ENCODE measurements at places on chromosomes 5 and 9. TPM values are rescaled to one million over a fixed set of nuclear protein-coding genes. Genes with fewer than 3 reads are reported as not detected.

DNA sequence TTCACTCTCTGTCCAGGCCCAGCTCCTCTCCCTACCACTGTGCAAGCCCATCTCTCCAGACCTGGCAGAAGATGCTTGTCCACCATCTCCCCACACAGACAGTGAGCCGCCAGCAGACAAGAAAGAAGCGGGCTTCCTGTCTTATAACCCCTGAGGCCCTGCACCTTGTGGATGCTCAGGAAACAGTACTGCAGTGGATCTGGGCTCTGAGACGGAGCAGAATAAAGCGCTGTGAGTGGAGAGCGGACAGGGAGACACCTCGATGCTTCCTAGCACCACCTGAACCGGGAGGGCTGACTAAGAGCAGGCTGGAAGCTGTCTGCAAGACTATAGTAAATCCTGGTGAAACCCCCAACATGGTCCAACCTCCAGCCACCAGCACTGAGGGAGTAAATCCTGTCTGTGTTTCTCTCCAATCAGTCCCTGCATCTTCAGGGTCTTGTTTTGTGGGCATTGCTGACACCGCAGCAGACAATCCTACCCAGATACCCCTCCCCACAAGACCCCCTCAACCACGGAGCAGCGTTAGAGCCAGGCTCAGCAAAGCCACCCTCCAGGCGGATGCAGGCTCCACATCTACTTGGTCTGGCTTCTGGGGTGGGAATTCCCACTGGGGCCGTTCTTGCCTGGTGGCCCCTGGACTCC, 18.7 kb downstream of the ORM2 start:
- no peak for DNase-seq
- no peak overlapping the region for H3K4me3 ChIP-seq
- H3K36me3 ChIP-seq = peaks cover 16% of the 10 kb centered on the region
- H3K27me3 ChIP-seq = no peaks in the 10 kb centered on the region

DNA sequence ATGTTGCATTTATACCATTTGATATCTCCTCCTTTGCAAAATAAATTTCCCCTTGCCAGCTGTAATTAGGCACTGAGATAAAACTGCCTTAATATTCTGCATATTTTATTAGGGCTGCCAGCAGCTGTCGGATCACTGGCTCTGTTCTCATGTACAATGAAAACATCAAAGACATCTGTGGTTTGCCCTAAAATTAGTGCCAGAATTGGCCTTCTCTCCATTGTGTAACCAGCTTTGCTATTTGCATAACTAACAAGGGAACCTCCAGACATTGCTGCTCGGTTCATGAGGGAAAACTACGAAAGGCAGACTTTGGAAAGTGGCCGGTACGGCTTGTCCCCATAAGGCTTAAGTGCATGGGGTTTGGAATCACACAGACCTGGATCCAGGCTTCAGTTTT, 45.5 kb upstream of the KIF2A start:
- no peak overlapping the region for H3K27ac ChIP-seq
- no peaks in the 10 kb centered on the region for H3K4me1 ChIP-seq
- no peak for DNase-seq
- no peaks in the 10 kb centered on the region for H3K27me3 ChIP-seq
- H3K36me3 ChIP-seq = no peaks in the 10 kb centered on the region

- H3K27ac ChIP-seq = no peak overlapping the region
- no peaks in the 10 kb centered on the region for H3K36me3 ChIP-seq
- no peak for DNase-seq
- H3K4me1 ChIP-seq = no peaks in the 10 kb centered on the region
- no peak overlapping the region for H3K4me3 ChIP-seq
- H3K27me3 ChIP-seq = peaks cover 39% of the 10 kb centered on the region
Measured at GRCh38 chr9:89171693-89172092, 6.9 kb downstream of the SHC3 start.

DNA sequence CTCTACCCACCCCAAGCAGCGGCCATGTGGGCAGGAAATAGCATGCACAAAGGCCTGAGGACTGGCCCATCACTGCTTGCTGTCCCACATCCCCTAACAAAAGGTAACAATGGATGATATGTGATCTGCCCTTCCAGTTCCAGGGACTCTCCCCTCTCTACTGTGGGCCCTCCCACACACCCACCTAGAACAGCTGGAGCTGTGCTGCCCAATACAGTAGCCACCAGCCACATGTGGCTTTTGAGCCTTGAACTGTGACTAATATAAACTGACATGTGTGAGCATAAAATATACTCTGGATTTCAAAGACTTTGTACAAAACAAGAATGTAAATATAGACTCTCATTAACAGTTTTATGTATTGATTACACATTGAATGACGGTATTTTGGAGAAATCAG, 78.1 kb downstream of the C5orf15 start:
- H3K36me3 ChIP-seq = no peaks in the 10 kb centered on the region
- H3K4me1 ChIP-seq = no peaks in the 10 kb centered on the region
- DNase-seq = peak; percentile 35
- H3K27ac ChIP-seq = no peak overlapping the region
- H3K27me3 ChIP-seq = no peaks in the 10 kb centered on the region

DNA sequence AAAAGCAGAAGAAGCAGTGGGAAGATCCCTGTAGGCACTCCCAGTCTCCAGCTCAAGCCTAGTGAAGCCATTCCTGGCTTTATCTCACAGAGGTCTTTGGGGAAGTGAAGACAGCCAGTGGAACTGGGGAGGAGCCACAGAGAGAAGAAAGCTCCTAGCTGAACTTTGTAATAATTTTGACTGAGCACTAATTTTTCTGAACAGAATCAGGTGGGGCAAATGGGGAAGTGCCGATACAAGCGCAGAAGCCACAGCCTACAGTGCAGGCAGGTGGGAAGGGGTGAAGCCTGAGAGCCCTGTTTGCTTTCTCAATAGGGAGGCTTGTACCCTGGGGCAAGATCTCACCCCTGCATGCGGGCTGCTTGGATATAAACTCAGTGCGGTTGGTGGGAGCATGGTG, 48.4 kb upstream of the SNAPC3 start:
- H3K4me1 ChIP-seq = no peaks in the 10 kb centered on the region
- H3K36me3 ChIP-seq = no peaks in the 10 kb centered on the region
- H3K27me3 ChIP-seq = no peaks in the 10 kb centered on the region
- DNase-seq = no peak
- H3K4me3 ChIP-seq = no peak overlapping the region

DNA sequence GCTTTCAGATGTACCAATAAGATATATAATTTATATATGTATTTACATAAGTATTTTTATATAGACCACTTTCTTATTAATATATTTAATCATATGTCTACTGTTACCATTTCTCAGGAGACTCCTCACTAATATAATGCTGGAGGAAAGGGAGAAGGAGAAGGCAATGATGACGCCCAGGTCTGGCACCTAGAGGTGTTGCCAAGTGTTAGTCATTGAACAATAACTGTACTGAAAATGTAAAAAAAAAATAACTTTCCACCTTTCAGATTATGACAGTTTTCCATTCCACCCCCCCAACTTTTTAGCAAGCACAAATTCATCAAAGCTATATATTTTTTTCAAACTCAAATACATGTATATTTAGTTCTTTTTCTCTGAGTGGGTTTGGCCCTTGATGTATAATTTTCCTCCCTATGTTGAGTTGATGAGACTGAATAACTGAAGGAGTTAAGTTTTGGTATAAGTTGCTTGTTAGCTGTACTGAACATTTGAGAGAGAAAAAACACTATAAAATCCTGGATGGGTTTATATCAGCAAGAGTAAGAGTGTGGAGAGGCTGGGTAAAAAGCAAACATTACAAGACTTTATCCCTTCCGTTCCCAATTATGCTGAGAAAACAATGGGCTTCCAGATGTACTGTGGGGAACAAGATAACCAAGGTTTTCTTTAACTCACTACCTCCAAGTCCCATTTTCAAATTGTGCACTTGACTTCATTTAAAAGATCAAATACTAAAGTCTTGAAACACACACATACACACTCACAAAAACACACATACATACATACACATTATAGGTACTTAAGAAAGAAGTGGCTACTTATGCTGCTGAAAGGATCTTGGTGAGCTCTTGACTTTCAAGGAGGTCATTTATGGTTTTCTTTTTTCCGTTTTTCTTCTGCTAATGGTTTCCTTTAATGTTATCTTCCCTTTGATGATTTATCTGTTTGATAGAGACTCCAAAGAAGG, 142.8 kb upstream of the IFNE start:
- H3K27me3 ChIP-seq = no peaks in the 10 kb centered on the region
- no peak for DNase-seq
- no peaks in the 10 kb centered on the region for H3K4me1 ChIP-seq
- H3K4me3 ChIP-seq = no peak overlapping the region

DNA sequence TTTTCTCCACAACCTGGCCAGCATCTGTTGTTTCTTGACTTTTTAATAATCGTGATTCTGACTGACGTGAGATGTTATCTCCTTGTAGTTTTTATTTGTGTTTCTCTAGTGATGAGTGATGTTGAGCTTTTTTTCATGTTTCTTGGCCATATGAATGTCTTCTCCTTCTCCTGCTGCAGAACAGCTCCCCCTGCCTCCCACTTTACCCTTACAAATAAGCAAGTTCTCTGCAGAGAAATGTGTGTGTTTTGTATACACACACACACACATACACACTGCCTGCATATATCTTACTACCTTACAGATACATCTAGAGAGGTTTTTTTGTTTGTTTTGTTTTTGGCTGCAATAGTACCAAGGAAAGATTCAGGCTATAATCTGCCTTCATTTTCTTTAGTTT, 88.7 kb upstream of the PHF24 start:
- no peak overlapping the region for H3K27ac ChIP-seq
- no peak overlapping the region for H3K4me3 ChIP-seq
- no peaks in the 10 kb centered on the region for H3K27me3 ChIP-seq
- H3K4me1 ChIP-seq = no peaks in the 10 kb centered on the region

GRCh38 chr5:72702881-72703434, 113.5 kb upstream of the TNPO1 start:
- H3K4me1 ChIP-seq = no peaks in the 10 kb centered on the region
- no peaks in the 10 kb centered on the region for H3K36me3 ChIP-seq
- H3K4me3 ChIP-seq = no peak overlapping the region
- H3K27me3 ChIP-seq = no peaks in the 10 kb centered on the region
- H3K27ac ChIP-seq = no peak overlapping the region
- no peak for DNase-seq

- peaks cover 9% of the 10 kb centered on the region for H3K4me1 ChIP-seq
- no peaks in the 10 kb centered on the region for H3K36me3 ChIP-seq
- H3K27ac ChIP-seq = no peak overlapping the region
Measured at GRCh38 chr5:73825199-73825598, 199.2 kb downstream of the ARHGEF28 start.

DNA sequence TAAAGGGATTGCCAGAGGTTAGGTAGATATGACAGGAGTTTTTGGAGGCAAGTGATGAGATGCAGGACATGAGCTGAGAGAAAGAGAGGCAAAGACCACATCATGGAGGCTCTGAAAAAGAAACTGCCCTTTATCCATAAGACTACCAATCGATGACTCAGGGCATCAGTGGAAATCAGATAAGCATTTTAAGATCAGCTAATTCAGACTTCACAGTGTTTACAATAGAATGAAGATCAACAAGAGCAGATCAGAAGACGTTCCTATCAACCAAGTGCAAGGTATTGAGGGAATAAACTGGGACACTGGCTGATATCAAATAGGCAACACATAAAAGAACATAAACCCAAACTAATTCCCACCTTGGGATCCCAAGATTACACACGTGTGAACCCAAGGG, 227.2 kb downstream of the SLCO4C1 start:
- H3K27ac ChIP-seq = no peak overlapping the region
- H3K4me3 ChIP-seq = no peak overlapping the region
- no peaks in the 10 kb centered on the region for H3K4me1 ChIP-seq
- DNase-seq = no peak
- H3K36me3 ChIP-seq = no peaks in the 10 kb centered on the region

DNA sequence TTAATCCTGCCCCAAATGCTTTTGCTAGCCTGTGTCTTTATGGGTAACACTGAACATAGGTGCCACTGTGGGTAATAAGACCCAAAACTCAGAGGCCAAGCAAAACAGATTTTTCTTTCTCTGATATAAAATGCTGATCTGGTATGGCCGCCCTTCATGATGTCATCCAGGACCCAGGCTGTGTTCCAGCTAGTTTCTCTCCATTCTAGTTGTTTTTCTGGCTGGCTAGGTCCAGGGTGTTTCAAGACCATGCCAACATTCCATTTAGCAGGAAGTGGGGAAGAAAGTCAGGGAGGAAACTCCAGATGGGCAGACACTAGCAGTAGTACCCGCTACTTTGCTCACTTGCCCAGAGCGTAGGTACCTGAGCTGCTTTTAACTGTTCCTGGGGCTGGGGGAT, 183.9 kb upstream of the OTULINL start:
- H3K36me3 ChIP-seq = peaks cover 38% of the 10 kb centered on the region
- H3K4me1 ChIP-seq = peaks cover 17% of the 10 kb centered on the region
- peak overlapping the region; percentile 15 for H3K27ac ChIP-seq
- no peaks in the 10 kb centered on the region for H3K27me3 ChIP-seq

DNA sequence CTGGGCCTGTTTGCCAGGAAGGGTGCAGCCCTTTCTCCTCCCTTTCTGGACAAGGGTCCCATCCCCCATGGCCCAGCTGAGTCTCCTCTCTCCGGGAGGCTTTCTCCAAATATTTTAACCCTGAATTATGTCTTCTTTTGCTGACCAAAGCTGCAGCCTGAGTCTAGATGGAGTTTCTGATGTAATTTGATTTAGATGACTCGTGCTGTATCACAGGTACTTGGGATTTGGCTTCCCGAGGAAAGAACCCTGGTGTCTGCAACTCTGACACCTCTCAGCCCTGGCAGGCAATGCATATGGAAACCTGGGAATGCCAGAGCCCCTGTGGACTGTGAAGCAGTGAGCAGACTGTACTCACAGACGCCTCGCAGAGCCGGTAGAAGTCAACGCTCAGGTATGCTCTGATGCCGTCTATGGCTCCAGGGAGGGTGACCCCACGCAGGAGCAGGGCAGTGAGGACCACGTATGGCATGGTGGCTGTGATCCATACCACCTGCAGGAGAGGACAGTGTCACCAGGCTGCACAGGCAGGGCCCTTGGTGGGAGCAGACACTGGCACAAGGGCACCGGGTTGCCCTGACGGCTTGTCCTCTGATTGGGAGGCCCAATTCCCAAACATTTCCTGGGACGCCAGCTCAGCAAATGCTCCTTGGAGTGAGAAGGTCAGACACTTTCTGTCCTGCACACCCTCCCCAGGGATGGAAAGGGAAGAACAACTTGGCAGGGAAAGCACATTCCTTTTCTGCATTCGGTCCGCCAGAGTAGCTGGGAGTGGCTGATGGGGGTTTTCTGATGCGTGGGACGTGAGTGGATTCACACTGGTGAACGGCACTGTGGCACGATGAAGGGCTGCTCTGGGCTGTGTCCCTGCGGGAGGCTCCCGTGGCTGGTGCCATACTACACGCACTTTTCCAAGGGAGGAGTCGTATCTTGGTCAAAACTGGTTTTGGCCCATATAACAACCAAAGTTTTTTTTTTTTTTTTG, 24.7 kb downstream of the SLC6A3 start:
- no peaks in the 10 kb centered on the region for H3K36me3 ChIP-seq
- H3K27me3 ChIP-seq = no peaks in the 10 kb centered on the region
- peak; percentile 44 for DNase-seq
- H3K27ac ChIP-seq = no peak overlapping the region

The SOHLH1 gene
- not detected for total RNA-seq

The TRIM23 gene
- 17.6 TPM for total RNA-seq

The NFIB gene
- total RNA-seq = 129 TPM

The SHOC1 gene
- total RNA-seq = not detected

The FBN2 gene
- 0.49 TPM for total RNA-seq

The KCNIP1 gene
- total RNA-seq = 2.8 TPM

The LCN15 gene
- not detected for total RNA-seq

The PCDHA12 gene
- total RNA-seq = 0.49 TPM

The ANKRD18B gene
- total RNA-seq = not detected
